ENCODE measurements at places on chromosomes 16 and 17. TPM values are rescaled to one million over a fixed set of nuclear protein-coding genes. Genes with fewer than 3 reads are reported as not detected.

- no peak for DNase-seq
These were observed 17.9 kb upstream of the SMPD3 start for GRCh38 chr16:68466174-68466573.

GRCh38 chr16:75195811-75196790 is 10.9 kb downstream of the CTRB2 start:
- DNase-seq, result no peak

GRCh38 chr16:17519101-17519955 is 48.6 kb upstream of the XYLT1 start:
- DNase-seq, result no peak

- DNase-seq, result peak; percentile 74
These were observed 63.7 kb upstream of the MRTFB start for GRCh38 chr16:14007450-14007849.

DNA sequence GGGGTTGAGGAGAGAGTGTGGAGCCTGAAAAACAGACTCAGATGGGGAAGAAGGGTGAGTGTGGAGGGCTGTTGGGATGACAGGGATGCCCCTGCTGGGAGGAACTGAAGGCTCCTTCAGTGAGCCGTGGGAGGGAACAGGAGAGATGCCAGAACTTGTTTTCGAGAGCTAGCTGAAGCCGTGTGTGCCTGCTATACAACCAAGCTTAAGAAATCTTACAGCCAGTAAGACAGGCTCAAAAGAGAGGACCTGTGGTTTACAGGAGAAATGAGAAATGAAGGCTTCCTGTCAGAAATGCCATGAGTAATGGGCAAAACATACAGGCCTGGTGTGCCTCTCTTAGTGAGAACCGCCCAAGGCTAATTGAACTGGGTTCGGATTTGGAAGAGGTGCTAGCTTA is 99.6 kb downstream of the SPACA3 start:
- no peak for DNase-seq

DNA sequence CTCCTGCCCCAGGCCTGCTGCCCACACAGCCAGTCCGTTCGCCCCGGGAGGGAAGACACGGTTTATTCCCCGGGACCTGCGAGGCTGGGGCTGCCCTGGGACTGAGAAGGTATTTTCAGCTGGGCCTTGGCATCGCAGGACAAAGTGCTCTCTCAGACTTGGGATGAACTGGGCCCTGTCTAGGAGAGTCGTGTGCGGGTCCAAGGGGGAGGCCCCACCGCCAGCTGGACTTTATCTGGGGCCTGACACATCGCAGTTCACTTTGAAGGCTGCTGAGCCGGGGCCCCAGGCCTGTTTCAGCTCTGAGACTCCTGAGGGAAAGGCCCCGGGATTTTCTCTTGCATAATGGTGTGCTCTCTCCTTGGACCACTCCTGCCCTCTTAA is 6.8 kb downstream of the CRISPLD2 start:
- no peak for DNase-seq

GRCh38 chr16:75099738-75100602 is 16.6 kb downstream of the LDHD start:
- DNase-seq, result peak; percentile 39

GRCh38 chr17:75615301-75615700 is 17.9 kb upstream of the SMIM5 start:
- DNase-seq, result no peak

GRCh38 chr16:74232806-74233465 is 63.7 kb upstream of the PSMD7 start:
- no peak for DNase-seq

- DNase-seq, result no peak
These were observed 50.7 kb upstream of the DOC2B start for GRCh38 chr17:231966-232807.

GRCh38 chr17:70519300-70519699 is 350.0 kb downstream of the KCNJ2 start:
- no peak for DNase-seq

- peak; percentile 44 for DNase-seq
These were observed 8.0 kb downstream of the SPPL2C start for GRCh38 chr17:45852535-45853297.

DNA sequence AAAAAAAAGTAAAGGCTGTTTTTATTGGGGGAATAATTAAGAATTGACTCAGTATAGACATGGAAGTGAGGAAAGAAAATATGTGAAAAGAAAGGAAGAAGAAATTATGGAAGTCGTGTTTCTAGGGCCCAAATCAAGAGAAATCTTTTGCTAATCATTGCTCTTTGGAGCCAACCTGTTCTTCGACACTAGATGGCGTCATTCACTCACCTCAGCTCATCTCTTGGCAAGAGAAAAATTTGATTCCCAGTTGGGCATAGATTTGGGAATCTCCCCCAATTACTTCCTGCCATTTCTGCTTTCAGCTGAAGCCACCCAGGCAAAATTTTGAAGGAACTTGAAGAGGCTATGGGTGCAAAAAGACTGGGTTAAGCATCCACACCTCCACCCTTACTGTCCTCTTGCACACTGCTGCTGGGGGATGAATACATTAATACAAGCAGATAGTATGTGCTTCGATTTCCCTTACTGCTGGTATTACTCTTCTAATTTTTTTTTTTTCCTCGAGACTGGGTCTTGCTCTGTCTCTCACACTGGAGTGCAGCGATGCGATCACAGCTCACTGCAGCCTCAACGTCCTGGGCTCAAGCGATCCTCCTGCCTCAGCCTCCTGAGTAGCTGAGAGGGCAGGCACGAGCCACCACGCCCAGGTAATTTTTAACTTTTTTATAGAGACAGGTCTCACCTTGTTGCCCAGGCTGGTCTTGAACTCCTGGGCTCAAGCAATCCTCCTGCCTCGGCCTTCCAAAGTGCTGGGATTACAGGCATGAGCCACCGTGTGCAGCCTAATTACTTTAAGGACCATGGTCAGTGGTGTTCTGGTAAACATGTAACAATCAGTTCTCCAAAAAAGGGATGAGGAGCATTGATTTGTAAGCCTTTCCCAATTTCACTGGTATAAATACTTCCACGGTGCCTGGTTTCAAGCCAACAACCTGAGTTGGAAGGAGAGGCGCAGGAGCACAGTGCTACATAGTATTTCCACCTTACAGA is 13.5 kb downstream of the PSMD7 start:
- peak; percentile 49 for DNase-seq

GRCh38 chr17:72903522-72903921 is 189.0 kb downstream of the SLC39A11 start:
- no peak for DNase-seq

DNA sequence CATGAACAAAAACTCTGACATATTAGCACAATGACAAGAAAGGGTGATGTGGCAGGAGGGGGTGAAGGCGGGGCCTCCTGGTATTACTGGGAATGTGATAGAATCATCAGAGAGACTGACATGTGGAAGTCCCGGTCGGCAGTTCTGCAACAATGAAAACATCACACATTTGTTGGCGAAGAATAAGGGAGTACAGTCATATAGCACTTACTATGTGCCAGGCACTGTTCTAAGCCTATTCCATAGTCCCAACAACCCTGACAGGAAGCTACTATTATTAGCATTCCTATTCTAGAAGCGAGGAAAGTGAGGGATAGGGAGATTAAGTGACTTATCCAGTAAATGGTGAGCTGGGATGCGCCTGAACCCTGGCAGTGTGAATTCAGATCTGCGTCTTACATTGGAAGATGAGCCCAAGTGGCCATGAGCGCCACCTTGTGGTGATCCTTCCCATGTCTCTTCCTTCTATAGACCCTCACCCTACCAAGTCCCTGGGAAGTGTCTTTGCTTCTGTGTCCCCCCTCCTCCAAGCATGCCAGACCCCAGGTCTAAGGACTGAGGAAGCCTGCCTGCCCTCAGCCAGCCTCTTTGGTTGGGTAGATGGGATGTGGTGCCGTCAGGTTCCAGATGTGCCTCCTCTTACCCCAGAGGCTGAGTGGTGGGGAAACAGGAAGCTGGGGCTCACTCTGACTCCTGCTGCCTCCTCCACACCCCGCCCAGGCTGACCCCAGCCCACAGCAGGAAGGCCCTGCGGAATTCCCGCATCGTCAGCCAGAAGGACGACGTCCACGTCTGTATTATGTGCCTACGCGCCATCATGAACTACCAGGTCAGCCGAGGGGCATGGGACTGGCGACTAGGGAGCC is 14.0 kb downstream of the FMNL1 start:
- peak; percentile 77 for DNase-seq

DNA sequence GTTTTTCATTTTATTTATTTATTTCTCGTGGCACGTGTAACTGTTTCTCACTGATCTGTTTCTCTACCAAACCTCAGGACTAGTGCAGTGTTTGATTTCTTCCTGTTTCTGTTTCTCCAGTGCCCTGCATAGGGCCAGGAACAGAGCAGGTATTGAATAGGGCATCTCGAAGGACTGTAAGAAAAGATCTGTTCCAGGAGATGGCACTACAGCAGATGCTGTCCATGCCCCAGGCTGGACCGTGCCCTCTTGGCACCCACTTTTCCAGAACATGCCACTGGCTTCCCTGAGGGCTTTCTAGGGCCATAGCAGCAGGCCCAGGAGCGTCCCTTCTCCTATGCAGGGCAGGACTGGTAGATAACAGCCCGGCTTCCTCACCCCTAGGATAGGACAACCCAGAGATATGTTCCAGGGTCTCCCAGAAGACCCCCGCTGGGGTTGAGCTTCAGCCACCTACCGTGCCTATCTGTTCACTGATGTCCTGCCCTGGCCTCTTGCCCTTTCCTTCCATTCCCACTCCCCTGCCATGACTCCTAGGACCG is 4.4 kb downstream of the SNX20 start:
- no peak for DNase-seq

DNA sequence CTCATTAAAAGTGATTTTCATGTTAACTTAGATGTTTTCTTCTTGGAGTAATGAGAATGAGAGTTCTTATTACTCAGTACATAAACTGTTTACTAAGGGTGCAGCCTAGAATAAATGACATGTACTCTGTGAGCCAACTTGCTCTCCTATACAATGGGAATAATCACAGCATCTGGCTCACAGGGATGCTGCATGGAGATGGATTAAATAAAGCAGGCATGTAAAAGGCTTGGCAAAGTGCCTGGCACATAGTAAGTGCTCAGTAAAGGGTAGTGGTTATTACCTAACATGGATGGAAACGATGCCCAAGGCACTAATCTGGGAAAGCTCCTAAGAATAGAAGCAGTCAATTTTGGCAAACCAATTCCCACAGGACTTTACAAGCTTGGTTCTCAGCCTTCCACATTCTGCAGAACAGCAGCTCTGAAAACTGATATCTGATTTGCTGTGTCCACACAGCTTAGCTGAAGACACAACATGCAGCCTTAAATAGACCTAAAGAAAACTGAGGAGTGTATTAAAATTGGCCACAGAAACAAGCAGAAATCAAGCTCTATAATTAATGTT is 176.1 kb downstream of the ABCC12 start:
- no peak for DNase-seq

DNA sequence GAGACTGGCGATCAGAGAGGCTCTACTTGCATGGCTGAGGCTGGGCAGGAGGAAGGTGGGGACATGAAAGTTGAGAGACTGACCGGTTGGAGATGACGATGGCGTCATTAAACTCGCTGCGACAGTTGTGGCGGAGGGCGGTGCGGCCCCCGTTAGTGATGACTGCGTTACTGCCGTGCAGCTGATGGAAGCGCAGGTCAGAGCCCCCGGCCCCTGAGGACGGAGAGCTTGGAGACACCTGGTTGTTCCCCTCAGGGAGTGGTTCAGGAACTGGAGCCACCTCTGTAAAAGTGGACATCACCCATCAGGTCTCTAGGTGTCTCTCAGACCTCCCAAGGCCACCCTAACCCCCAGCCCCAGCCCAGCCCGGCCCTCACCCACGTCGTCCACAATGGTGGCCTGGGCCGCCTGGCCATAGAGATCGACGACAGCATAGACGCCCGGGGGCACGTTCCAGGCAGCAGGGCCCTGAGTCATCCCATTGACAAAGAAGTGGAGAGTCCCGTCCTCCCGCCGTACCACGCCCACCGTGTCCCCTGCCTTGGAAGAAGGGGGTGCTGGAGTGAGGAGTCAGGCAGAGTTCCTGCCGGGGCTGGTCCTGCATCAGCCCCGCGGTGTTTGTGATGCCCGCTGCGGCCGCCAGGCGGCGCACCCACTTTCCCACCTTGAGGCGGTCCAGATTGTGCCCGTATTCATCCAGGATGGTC is 5.3 kb downstream of the NEURL4 start:
- DNase-seq, result peak; percentile 32

GRCh38 chr17:43398724-43399595 is at the start of gene ARL4D:
Gene ARL4D (plus strand): TSS chr17:43398993. CDS start chr17:43399733, 740 bp downstream.
- DNase-seq, result peak; percentile 78

DNA sequence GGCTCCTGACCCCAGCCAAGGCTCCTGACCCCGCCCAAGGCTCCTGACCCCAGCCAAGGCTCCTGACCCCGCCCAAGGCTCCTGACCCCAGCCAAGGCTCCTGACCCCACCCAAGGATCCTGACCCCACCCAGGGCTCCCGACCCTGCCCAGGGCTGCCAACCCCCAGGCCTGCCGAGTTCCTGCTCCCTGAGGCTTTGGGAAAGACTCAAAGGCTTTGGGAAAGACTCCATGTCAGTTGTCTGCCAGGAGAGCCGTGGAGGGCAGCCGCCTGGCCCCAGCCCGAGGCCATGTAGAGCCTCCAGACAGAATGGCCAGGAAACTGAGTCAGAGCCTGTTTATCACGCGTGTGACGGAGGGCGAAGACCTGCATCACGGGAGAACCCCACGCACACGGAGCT is 21.1 kb downstream of the CBFA2T3 start:
- no peak for DNase-seq

DNA sequence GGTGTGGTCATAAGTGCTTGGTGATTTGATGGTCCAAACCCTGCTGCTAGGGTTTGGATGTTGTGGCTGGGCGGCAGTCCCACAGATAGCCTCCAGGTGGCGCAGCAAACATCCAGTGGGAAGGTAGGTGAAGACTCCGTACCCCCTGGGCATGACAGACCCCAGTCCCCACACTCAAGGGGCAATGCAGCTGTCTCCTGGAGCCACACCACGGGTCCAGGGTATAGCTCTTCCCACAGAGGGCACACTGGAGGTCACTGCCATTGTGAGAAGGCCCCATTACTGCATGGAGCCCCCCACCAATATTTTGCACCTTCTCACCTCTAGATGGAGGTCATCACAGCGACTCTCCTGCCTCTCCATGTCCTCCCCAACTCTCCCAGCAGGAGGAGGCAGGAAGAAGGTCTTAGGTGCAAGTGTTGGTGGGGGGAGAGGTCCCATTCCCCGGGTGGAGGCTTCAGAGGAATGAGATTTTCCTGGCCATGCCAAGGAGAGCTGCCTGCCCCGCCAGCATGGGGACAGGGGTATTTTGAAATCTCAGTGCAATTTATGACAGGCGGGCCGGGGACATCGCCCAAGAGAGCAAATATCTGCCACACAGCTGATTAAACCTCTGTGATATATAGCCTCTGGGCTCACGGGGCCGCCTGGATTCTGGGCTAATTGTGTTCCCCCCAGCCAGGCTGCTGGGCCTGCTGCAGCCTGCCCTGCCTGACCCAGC is 17.1 kb upstream of the C17orf113 start:
- DNase-seq, result peak; percentile 57

ABCC6 gene
- polyA plus RNA-seq, result 0.05 TPM

NTHL1 gene
- polyA plus RNA-seq, result 65.8 TPM

ITGB3 gene
- 50.2 TPM for polyA plus RNA-seq

NPIPB9 gene
- polyA plus RNA-seq, result 0.36 TPM

SAT2 gene
- polyA plus RNA-seq, result 27.9 TPM

KRTAP4-3 gene
- polyA plus RNA-seq, result not detected

CASKIN2 gene
- 13.0 TPM for polyA plus RNA-seq

CLUH gene
- 49.8 TPM for polyA plus RNA-seq

XYLT1 gene
- polyA plus RNA-seq, result 0.51 TPM

All from endothelial cell of umbilical vein (primary cell).